Fibroblast of the aortic adventitia (primary cell): ENCODE measurements at places on chromosomes 12 and 14.

DNA sequence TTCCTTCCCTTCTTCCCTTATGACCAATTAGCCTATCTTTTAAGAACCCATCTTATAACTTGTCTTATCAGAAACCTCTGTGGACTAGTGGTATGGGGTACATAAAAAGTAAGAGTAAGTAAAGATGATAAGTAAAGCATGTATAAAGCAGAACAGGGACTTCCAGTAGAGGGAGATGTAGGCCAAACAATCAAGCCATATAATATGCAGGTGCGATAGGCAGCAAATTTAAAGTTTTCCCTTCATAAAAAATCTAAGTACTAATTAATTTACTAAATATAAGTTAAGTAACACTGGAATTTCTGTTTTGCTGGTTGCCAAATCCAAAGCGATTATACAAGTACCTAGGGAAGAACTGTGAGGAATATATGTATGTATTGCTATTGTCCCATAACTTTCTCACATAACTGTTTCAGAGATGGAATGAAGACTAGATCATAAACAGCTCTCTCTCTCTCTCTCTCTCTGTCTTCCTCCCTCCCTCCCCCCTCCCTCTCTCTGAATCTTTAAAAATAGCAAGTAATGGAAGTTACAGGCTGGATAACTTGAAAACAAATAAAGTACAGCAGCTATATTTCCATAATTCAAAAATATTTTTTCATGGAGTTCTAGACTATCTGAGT lies 25.7 kb downstream of the METTL25 start:
- DNase-seq, result peak; percentile 48

DNA sequence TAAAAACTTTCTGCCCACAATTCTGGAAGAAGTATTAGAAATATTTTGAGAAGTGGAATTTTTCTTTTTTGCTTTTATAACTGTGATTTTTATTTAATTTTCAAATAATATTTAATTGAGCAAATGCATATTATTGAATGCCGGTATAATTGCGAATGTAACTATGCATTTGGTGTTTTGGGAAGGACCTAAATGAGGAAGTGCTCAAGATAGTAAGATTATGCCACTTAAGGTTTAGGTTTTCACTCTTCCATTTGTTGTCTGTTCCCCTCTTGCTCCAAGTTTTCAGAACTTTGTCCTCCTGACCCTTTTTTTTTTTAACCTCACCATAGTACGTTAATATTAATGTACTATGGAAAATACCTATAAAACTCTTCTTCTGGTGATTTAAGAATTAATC lies 85.8 kb downstream of the KIAA0586 start:
- DNase-seq, result no peak

- DNase-seq, result no peak
These were observed 1.3 kb downstream of the VASH1 start for GRCh38 chr14:76762411-76763095.

- peak; percentile 75 for DNase-seq
These were observed 208.6 kb downstream of the RASSF9 start for GRCh38 chr12:85627584-85627983.

GRCh38 chr12:47272412-47273190 lies 192.8 kb upstream of the AMIGO2 start:
- no peak for DNase-seq

- no peak for DNase-seq
These were observed 9.7 kb downstream of the SLC25A47 start for GRCh38 chr14:100332797-100333196.

GRCh38 chr12:114981036-114981435 lies 297.1 kb upstream of the TBX3 start:
- no peak for DNase-seq

DNA sequence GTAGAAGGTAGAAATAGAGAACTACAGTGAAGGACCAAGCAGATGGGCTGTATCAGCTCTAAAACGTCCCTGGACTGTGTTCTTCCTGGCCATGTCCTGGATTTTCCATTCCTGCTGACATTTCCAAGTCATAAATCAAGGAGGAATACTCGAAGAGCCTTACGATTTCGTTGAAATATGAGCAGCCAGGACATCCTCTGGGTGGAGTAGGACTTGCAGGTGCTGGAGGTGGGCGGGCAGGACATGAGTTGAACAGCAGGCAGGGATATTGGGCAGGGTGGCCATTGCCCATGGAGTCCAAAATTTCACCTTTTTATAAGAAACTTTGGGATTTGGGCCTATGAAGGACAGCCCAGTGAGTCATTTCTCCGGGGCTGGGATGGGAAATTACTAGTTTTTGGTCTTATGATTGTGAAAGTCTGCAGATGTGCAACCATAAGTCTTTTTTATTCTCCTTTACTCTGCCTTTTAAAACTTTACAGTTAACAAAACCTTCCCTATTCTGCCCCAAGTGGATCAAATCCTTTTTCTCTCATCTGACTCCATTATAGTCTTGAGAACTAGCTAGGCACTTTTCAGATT lies 88.8 kb downstream of the TMX1 start:
- peak; percentile 83 for DNase-seq

GRCh38 chr12:126084480-126084879 lies 1019.2 kb downstream of the AACS start:
- peak; percentile 60 for DNase-seq

GRCh38 chr14:35390577-35391387 lies 13.8 kb downstream of the NFKBIA start:
- no peak for DNase-seq

- no peak for DNase-seq
These were observed 272.4 kb downstream of the ACSS3 start for GRCh38 chr12:81350309-81350708.

GRCh38 chr12:7832059-7832696 lies 40.5 kb downstream of the SLC2A14 start:
- peak; percentile 76 for DNase-seq

GRCh38 chr12:121297435-121297991 lies 1.0 kb upstream of the CAMKK2 start:
- DNase-seq, result peak; percentile 47

- DNase-seq, result peak; percentile 74
These were observed 92.0 kb downstream of the SCARB1 start for GRCh38 chr12:124771462-124772288.

- DNase-seq, result peak; percentile 77
These were observed 368.6 kb upstream of the CCDC196 start for GRCh38 chr14:66117600-66117999.

GRCh38 chr12:103820361-103820760 lies 20.7 kb downstream of the NT5DC3 start:
- DNase-seq, result no peak

GRCh38 chr12:122825773-122826724 lies 9.2 kb upstream of the HIP1R start:
- peak; percentile 16 for DNase-seq

DNA sequence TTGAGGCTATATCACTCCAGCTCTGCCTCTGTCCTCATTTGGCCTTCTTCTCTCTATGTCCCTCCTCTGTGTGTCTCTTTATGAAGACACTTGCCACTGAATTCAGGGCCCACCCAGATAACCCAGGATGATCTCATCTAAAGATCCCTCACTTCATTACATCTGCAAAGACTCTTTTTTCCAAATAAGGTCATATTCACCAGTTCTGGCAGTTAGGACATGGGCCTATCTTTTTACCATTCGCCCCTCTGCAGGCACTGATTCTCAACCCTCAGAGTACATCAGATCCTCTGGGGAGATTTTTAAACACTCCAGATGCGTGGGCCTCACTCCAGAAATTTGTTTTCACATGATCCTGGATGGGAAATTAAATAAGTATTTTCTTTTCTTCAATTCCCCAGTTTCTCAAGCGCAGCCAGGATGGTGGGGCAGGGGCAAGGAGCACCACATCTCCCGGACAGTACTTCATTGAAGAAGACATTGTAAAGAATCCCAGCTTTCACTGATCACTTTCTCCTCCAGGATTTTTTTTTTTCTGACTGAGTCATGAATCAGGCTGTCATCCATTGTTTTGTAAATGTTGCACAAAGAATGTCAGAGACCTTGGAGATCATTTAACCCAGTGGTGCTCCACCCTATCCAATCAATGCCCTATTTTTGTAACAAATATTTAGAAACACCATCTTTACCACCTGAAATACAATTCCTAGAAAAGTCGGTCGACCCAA lies 27.4 kb downstream of the CRACR2A start:
- peak; percentile 58 for DNase-seq

- no peak for DNase-seq
These were observed 411.0 kb downstream of the NELL2 start for GRCh38 chr12:44465139-44465538.

DNA sequence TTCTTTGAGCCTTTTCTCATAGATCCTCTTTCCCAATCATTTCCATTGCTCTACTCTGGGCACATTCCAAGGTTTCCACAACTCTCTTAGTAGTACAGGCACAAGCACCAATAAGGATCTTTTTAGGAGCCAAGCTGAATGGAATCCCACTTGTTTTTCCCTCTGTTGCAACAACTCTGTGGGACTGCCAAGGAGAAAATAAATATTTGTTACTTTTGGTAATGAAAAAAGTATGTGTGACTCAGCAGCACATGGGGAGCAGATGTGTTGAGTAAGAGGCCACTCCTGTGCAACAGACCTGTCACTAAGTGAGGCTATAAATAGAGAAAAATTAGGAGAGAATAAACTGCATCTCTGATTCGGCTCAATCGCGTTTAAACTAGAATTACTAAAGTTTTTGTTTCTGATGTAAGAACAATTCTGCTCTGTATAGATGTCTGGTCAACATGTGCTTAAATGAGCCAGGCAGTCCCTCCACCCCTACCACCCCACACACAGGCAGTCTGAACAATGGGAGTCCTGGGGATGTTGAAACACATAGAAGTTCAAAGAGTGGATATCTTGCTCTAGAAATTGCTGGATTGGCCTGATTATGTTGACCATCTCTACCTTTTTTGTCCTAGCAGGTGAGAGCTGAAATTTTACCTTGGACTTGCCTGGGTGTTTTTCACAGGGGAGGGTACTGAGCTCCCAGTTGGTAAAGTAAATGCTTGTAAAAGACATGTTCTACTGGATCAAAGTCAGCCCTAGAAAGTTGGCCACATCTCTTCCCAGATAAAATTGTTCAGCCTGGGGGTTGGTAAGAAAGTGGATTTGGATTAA lies 244.3 kb upstream of the NOVA1 start:
- peak; percentile 99 for DNase-seq

- DNase-seq, result peak; percentile 80
These were observed 1.5 kb upstream of the NTS start for GRCh38 chr12:85872497-85873091.

DNA sequence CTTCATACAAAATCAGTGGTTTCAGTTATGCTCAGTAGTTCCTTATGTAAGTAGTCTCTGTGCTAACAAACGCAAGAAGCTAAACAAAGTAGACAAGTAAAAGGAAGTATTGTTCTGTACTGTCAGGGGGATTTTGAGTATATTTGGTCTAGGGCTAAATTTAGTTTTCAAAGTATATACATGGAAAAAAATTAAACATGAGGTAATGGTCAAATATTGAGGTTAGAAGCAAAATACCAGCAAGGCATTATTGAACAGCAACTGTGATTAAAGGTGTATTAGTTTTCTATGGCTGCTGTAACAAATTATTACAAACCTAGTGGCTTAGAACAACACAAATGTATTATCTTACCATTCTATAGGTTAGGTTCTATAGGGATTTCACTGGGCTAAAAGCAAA lies 18.8 kb downstream of the GNG2 start:
- DNase-seq, result no peak

DNA sequence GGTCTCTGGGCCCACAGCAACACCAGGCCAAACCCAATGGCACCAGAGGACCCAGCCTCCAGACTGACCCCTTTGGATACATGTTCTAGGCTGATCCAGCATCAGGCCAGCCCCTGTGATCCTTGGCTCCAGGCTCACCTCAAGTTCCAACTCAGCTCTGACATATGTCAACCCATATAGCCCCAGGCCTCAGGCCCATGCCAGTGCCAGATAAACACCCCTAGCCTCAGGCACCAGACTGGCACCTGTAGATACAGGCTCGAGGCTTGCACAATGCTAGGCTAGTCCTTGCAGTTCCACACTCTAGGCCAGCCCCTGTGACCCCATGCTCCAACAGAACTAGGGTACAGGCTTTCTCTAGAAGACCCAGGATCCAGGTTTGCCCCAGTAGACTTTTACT lies 287.5 kb downstream of the KCNC2 start:
- DNase-seq, result no peak

- no peak for DNase-seq
These were observed 113.6 kb downstream of the CCER1 start for GRCh38 chr12:90841336-90841735.

- peak; percentile 64 for DNase-seq
These were observed 15.8 kb downstream of the DIP2B start for GRCh38 chr12:50520416-50521207.

DNA sequence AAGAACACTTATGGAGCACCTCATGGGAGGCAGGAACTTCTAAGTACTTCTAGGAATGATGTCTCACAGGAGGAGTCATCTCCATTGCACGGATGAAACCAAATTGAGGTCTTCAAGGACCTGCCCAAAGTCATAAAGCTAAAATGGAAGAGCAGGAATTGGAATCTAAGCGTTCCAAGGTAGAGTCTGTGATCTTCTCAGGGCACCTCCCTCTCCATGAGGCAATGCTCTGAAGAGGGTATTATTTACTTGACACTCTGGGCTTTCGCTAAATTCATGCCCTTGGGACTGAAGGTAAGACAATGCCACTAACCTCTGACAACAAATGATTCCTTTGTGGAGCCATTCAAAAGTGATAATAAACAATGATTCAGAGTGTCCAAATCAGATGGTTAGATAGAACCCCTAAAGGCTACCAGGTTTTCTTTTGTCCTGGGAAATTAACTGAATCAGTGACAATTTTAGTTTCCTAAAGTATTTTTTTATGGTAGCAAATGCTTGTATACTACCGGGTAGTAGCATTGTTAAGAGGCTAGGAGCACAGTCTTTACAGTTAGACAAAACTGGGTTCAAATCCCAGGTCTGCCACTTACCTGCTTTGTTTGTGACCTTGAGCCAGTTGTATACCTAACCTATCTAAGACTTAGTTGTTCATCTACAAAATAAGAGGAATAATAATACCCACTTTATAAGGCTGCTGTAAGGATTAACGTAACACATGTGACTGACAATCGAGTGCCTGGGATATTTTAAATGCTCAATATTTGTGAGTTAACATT lies 12.3 kb downstream of the HMGA2 start:
- DNase-seq, result no peak

DNA sequence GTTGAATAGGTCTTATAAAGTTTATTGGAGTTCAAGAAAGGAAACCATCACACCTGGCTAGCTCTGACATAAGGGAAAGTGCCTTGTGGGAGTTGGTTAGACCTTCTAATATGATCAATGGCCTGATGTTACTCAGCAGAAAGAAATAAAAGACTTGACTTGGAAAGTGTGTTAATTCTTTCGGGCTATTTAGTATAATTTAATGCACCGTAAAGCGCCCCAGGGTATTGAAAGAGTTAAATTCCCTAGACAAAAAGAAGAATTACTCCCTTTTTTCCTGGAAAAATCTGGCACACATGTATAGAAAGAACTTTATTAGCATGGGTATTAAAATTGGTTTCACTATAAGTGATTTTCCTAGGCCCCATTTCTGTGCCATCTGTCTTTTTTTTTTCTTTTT lies 1125.7 kb upstream of the FLRT2 start:
- no peak for DNase-seq
